ENCODE measurements at places on chromosomes 13 and 19. TPM values are rescaled to one million over a fixed set of nuclear protein-coding genes. Genes with fewer than 3 reads are reported as not detected.

DNA sequence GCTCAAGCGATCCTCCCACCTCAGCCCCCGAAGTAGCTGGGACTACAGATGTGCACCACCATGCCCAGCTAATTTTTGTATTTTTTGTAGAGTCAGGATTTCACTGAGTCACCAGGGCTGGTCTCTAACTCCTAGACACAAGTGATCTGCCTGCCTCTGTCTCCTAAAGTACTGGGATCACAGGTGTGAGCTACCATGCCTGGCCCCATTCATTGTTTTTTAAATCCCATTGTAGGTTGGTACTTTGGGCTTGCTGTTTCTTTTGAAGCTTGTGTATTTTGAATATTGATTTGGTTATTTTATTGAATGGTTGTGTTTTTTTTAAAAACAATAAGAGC is 26.7 kb downstream of the ZMYM2 start:
- peaks cover 3% of the 10 kb centered on the region for H3K36me3 ChIP-seq
- H3K4me3 ChIP-seq: no peak overlapping the region
- DNase-seq: no peak
- no peaks in the 10 kb centered on the region for H3K4me1 ChIP-seq

GRCh38 chr19:52527956-52528351 is 486 bp downstream of the ZNF808 start:
- no peaks in the 10 kb centered on the region for H3K36me3 ChIP-seq
- H3K27ac ChIP-seq: peak overlapping the region; percentile 54
- H3K4me3 ChIP-seq: peak overlapping the region; percentile 80
- H3K4me1 ChIP-seq: no peaks in the 10 kb centered on the region
- no peak for DNase-seq

ZNF626 gene
- 18.5 TPM for total RNA-seq

ANGPTL8 gene
- total RNA-seq: not detected

DNA sequence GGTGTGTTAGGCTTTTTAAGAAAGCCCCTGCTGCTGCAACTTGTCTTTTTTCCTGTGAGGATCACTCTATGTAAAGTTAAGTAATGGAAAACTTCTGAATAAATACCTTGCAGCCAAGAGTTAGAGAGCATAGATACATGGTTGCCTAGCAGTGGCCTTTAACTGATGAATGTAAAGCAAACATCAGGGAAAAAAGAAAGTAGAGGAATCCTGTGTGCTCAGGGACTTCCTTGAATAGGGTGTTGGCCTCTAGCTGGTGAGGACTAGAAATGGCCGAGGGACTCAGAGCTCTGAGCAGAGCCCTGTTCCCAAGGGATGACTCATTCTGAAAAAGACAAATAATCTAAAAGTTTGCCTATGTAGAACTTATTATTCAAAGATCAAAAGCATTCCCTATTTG is 135.7 kb downstream of the MIPEP start:
- no peak overlapping the region for H3K4me3 ChIP-seq
- peaks cover 41% of the 10 kb centered on the region for H3K4me1 ChIP-seq
- DNase-seq: peak; percentile 37
- no peaks in the 10 kb centered on the region for H3K36me3 ChIP-seq

DNA sequence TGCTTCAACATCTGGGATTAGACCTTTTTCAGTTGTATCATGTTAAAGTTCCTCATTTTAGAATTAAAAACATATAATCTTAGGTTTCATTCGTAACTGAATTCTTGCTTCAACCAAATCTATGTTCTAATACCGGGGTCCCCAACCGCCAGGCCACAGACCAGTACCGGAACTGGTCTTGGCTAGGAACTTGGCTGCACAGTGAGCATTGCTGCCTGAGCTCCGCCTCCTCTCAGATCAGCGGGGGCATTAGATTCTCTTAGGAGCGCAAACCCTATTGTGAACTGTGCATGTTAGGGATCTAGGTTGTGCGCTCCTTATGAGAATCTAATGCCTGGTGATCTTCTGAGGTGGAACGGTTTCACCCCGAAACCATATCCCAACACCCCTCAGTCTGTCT is 19.2 kb downstream of the ITM2B start:
- DNase-seq: no peak
- peaks cover 22% of the 10 kb centered on the region for H3K36me3 ChIP-seq
- H3K4me3 ChIP-seq: no peak overlapping the region
- no peak overlapping the region for H3K27ac ChIP-seq

Data from astrocyte (in vitro differentiated cells and primary cell).